Prostate gland (tissue), 2 donors: ENCODE measurements at places on chromosomes 2 and 18.

- DNase-seq: peak; percentile 70
Measured at GRCh38 chr18:35376742-35377695, at the start of gene ZNF396. TSS of gene ZNF396 (minus strand) at chr18:35377337. CDS start at chr18:35374292, 3,045 bp downstream.

GRCh38 chr2:160428405-160428763 lies 65.2 kb downstream of the RBMS1 start:
- no peak for DNase-seq

- DNase-seq: no peak
Measured at GRCh38 chr18:53952700-53953099, 271.8 kb downstream of the MBD2 start.

DNA sequence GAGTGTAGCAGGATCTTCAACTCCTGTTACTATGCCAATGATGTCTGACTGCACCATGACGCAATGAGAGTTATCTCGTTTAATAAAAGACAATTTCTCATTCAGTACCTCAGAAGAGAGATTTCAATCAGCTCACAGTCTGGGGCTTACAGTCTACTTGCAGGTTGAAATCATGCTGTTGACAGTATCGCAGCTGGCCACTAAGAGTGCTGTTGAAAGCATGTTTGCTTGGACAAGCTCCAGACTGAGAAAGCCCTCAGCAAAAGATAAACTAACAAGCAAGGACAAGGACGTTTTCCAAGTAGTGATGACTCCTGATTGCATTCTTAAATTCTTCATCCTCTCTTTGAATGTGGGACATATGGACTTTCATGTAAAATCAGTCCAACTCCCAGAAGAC lies 145.2 kb upstream of the SYT4 start:
- DNase-seq: no peak

GRCh38 chr2:36469710-36470109 lies 114.1 kb downstream of the CRIM1 start:
- DNase-seq: no peak

DNA sequence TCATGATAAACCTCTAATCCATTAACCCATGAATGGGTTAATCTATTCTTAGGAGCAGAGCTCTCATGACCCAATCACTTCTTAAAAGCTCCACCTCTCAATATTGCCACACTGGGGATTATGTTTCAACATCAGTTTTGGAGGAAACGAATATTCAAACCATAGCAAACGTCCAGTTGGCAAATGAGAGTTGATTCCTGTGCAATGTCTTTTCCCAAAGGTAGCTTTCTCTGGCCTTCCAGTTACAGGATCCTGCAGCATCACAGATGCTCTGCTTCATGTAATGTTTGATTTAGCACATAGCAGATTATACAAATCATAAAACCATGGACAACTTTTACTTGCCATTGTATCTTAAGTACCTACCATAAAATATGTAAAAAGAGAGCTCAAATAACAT lies 481.0 kb downstream of the TNS1 start:
- no peak for DNase-seq

DNA sequence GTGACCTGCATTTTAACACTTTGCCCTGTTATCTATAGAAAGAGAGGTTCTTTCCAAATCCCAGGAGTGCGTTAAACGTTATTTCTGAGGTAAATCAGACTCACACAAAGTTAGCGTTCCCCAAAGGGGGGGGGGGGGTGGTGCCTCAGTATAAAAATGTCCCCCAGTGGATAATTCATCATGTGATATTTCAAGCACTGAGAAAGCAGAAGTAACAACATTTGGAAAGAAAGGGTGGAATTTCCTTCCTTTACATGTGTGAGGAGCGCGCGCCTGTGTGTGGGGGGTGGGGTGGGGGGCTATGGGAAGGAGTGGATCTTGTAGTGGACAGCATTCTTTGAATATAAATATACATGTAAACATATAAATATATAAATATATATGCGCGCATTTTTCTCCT lies 630.9 kb downstream of the NYAP2 start:
- DNase-seq: no peak
